ENCODE measurements at places on chromosomes 4 and X.

DNA sequence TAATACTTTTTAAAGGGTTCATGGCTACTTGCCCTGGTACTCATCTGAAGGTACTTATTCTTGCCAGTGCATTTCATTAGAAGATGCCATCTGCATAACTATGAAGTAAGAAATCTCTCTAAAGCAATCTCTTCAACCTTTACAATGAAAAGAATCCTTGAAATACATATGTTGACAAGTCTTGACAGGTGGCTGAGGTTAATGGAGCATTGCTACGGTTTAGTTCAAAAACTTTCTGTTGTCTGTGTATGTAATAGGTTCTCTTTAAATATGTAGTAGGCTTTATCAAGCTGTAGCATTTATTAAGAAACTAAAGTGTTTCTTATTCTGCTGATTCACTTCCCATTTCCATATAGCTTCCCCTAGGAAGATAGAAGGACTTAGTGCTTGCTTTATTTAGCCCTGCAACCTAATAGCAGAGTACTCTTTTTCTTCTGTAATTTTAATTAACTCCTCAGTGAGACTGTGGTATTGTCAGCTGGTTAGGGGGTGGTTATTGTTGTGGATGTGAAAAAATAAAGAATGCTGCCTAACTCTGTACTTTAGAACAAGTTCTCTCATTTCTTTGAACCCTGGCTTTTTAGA lies 39.3 kb downstream of the SLAIN2 start:
- DNase-seq = no peak

- DNase-seq = no peak
Observed at GRCh38 chrX:123740006-123740405, 7.2 kb upstream of the THOC2 start.

GRCh38 chr4:39435659-39436563 lies 22.8 kb downstream of the RPL9 start:
- no peak for DNase-seq

DNA sequence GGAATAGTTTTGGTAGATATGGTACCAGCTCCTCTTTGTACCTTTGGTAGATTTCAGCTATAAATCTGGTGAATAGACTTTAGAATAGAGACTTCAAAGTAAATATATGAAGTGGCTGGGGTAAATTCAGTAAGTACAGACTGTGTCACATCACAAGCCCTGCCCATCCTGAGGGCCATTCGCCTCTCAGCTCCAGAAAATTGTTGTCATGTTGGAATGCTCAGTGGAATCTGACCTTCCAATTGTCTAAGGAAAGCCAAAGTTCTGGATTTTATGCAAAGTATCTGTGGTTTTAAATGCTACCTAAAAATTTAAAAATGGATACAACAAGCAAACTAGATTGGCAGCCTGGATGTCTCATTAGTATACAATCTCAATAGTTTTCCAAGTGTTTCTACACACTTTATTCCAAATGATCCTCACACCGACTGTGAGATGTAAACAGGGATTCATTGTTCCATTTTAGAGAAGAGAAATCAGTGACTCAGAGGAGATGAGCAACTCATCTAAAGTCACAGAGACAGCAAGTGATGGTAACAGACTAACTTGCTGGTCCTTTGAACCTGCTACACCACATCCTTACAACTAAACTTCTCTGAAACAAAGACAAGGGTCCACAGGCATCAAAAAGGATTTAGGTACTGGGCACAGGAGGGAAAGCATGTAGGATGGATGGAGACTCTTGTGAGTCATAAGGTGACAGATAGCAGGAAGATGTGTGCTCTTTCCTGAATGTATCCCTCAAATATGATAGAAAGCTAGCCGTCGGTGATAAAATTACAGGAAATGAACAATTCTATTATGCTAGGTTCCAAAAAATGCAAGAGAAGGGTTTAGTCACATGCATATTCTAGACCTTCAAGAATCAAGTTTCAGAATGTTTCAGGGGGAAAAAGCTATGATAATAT lies 127.3 kb downstream of the ATP10D start:
- no peak for DNase-seq

DNA sequence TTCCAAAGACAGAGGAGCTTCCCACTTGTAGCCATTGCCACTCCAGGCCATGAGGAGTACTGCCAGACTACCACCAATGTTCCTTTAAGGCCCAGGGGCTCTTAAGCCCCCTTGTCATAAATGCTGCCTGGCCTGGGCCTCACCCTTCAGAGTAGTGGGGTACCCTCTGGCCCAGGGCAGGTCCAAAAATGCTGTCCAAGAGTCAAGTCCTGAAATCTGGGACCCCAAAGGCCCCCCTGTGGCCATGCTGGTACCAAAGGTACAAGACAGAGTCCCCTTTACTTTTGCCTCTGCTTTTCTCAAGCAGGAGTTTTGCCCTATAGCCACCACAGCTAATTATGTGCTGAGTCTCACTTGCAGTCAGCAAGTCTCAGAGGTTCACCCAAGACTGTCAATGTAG lies 16.4 kb downstream of the RAB33B start:
- no peak for DNase-seq

Measured in fibroblast of the conjunctiva (primary cell).